ENCODE measurements at places on chromosomes 1 and 21.
A peak's percentile ranks its signal among the peaks of the same experiment; 100 is the strongest.

GRCh38 chr1:107990606-107991005 is 25.6 kb upstream of the VAV3 start:
- DNase-seq: no peak

GRCh38 chr1:151823175-151823574 is 8.4 kb downstream of the RORC start:
- no peak for DNase-seq

DNA sequence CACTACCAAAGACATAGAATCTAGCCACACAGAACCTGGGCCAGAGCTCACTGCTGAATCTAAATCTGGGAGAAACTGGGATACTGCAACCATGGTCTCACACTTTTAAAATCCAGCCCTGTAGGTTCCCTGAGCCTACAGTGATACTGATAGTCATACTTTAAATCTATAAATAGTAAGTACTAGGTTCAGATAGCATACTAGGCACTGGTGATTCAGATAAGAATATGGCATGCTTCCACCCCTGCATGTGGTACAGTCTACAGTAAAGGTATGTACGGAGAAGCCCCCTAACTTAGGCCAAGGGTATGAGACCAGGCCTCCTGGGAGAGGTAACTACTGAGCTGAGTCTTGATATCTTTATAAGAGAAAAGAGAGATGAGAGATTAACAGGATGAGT is 193.3 kb upstream of the HMGB4 start:
- DNase-seq: no peak

DNA sequence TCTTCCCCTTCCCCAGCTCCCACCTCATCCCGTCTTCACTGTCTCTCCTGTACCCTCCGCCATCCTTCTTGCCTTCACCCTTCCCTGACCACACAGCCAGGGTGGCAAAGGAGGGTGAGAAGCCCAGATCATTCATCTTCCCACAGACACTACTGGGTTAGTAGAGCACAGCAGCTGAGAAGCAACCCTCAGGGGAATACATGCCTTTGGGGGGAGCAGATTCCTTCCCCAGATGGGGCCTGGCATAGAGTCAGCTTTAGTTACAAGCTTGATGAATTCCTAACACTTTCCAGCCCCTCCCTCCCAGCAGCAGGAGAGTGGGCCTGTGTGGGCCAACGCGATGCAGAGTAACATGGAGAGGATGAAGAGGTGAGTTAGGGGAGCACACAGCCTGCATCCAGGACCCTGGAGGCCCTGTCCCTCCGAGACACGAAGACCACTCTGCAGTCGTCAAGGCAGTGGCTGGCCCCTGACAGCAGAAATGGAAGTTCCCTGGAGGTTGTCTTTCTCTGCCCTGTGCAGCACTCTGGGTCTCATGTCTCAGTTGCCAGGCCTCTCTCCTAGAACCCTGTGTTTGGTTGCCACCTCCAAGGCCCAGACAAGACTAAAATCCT is 8.8 kb upstream of the BTG2 start:
- no peak for DNase-seq

- no peak for DNase-seq
Measured at GRCh38 chr1:52192436-52192835, 50.5 kb downstream of the ZFYVE9 start.

GRCh38 chr1:158830074-158830677 is 975 bp upstream of the MNDA start:
- no peak for DNase-seq

GRCh38 chr1:230113593-230114236 is 46.7 kb downstream of the GALNT2 start:
- no peak for DNase-seq

DNA sequence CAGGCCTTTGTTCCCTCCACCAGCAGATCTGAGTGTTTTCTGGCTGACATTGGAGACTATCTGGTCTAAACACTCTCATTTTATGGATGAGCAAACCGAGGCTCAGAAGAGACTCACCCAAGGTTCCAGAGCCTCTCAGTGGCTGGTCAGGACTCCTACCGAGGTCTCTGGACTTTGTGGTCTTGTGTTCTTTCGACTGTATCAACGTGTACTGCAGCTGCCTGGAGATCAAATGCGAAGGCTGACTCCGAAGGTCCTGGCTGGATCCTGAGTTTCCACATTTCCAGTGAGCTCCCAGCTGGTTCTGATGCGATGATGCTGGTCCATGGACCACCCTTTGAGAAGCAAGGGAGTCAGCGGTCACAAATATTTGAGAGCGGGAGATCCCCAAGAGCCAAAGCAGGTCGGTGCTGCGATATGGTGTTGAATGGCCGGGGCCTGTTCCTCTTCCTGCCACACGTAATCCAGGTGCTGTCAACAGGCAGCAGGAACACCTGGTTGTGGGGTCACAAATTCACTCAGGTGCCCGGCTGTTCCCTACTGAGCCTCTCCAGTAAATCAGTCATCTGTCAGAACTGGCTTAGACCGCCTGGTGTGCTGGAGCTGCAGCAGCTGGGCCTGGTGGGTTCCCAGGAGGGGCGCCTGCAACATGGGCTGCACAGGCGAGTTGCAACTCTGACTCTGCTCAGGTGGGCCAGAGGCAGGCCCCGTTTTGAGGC is 94.8 kb upstream of the USP24 start:
- DNase-seq: no peak

DNA sequence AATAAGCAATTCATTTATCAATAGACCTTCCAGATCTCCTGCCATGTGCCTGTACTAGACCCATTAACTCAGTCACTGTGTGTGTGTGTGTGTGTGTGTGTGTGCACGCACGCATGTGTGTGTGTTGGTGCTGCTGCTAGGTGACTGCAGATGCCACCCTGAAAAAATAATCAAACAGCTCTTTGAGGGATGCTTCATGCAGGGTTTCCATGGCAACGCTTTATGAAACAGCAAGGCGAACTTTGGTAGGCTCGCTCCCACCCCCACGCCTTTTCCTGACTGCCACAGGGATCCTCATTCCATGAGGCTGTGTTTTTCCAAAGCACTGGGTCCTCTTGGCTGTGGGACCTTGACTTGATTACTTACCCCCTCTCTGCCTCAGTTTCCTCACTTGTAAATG is 94.0 kb downstream of the HMGB4 start:
- no peak for DNase-seq

DNA sequence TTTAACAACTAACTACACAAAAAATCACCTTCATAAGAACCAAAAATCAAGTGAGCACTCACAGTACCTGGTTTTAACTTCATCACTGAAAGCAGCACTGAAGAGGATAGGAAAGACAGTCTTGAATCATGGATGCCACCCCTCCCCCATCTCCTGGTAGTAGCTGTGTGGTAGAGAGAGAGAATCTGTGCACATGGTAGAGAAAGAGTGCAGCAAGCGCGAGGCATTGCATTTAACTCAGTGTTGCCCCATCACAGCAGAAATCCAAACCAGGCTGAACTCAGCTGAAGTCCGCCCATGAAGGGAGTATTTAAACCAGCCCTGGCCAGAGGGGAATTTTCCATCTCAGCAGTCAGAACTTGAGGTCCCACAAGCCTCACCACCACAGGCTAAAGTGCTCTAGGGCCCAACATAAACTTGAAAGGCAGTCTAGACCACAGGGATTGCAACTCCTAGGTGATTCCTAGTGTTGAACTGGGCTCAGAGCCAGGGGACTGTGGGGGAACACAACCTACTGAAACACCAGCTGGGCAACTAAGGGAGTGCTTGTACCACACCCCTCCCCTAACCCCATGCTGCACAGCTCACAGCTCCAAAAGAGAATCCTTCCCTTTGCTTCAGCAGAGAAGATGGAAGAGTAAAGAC is 38.4 kb downstream of the VAV3 start:
- no peak for DNase-seq

DNA sequence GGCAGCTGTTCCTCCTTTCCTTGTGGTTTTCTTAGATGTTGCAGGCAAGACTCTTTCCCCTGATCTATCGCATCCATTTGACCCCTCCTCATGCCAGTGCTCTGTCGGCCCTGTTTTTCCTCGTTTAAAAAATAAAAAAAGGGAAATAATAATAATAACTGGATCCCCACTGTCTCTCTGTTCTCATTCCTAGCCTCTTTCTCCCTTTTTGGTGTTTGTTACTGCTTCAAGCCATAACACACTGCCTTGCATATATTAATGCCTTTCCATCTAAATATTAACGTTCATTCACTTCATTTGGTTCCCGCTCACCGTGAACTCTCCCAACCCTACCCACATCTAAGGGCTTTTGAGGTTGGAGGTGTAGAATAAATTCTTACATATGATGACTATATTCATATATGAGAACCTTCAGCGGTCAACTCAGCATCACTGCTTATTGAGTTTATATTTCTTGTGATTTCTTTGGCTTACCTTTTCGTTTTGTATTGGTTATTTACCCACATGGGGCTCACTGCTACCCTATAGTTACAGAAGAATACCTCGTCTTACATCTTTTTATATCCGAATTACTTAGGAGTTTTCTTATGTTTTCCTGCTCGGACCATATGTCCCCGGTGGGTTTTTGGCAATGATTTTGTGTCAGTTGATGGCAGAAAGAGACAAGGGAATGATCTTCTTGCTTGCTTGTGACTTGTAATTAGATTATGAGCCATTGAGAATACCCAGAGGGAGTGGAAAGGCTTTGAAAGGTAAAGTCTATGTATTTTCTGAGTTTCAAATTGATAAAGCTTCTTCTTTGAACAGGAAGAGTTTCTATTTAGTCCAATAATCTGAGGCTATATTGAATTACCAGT is 805 bp downstream of the ATG4C start:
- no peak for DNase-seq

DNA sequence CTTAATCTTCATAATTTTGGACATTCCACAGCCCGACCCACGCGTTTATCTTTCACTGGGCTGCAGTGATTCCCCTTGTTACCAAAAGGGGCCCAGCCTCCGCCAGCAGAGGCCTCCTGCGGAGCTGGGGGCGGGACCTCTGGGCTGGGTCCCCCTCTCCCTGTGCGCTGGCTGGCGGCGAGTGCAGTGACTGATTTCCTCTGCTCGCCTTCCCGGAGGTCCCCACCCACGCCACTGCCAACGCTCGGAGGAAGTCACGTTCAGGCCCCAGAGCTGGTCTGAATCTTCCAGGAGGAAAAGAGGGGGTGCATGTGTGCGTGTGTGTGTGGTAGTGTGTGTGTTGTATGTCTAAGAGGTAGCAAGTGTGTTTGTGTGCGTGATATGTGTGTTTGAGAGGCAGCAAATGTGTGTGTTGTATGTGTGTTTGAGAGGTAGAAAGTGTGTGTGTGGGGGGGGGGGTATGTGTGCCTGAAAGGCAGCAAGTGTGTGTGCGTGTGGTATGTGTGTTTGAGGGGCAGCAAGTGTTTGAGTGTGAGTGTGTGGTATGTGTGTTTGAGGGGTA is 35.0 kb upstream of the JAK1 start:
- DNase-seq: peak; percentile 26

DNA sequence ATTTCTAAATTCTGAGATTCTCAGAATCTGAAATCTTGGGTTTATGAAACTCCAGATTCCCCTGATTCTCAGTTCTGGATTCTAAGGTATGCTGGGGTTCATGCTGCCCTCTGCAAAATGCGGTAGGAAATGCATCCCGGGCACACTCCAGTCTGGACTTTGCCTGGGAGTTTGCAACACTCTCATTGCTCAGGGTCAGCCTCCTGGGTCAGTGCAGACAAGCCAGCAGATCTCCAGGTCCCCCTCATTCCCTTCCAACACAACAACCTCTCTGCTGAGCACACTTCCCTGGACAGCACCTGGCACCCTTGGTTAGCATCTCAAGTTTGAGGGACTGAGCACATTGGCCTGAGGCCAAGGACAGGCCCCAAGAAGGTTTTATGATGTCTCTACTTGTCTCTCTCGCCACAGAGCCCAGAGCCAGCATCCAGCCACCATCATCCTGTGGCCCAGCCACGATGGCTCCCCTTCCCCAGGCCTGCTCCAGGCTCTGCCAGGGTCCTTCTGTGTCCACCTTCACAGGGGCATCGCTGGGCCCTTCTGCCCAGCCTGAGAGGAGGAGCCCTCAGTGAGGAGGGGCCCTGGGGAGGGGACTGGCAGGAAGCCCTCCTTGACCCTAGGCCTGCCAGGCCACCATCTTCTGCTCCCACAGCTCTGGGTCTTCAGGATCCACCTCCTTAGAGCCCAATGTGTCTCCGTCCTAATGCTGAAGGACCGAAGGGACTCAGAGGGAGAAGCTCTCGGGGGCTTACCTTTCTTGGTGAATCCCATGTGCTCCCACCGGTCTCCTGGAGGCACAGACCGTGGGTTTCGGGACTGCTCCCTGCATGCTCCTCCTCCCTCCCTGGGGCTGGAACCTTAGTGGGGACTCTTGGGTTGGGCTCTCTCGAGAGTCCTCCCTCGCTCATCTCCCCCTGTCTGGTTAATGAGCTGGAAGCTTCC is 550.7 kb downstream of the PTPRU start:
- DNase-seq: no peak

DNA sequence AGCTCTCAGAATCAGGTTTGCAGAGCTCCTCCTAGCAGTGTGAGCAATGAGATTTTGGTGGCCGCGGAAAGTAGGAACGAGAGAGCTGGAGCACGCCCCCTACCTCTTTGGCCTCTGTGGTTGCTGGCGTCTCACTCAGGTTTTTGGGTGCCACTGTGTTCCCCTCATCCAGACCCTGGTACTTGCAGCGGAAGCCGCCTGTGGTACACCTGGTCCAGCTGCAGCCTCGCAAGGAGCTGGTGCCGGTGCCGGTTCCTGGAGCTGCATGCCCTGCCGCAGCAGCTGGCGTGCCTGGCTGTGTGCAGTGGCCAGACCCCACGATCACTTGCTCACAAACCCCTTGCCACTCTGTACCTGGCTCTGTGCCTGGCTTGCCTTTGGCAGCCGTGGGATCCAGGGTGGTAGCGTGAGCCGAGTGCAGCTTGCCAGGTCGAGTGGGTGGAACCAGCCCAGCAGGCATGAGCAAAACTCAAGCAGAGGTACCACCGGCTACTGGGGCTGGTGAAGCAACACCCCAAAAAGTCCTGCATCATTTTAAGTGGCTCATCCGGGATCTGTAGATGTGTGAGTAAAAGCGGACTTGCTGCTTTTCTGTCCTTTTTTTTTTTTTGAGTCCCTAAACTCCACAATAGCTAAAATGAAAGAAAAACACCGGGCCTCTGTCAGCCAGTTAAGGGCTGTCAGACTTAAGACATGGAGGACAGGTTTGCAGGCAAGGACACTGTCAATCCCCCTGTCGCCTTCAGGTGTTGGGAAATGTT is 844.9 kb downstream of the KCNT2 start:
- no peak for DNase-seq

GRCh38 chr1:47783638-47784496 is 213.3 kb downstream of the TRABD2B start:
- DNase-seq: no peak

DNA sequence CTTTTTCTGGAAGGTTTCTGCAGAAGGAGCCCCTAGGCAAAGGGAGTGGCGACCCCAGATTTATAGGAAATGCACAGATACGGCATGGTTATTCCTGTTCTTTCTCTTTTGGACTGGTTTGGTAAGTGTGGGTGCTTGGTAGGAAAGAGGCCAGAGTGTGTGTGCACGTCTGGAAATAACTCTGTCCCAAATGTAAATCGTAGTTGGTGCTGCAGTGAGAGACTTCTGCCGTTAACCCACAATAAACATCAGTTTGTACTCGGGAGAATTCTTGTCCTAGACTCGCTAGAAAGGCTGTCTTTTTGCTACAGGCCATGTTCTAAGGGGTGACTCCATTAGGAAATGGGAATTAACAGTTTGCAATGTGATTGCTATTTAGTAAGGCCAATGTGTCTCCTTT is 779 bp downstream of the SLC44A3 start:
- no peak for DNase-seq

GRCh38 chr1:33146003-33146402 is 35.8 kb downstream of the TRIM62 start:
- DNase-seq: no peak

Measured in stimulated activated CD4-positive, alpha-beta T cell treated with anti-CD3 and anti-CD28 coated beads, TNF-alpha, amount 100 ng/mL, for 1 hour (primary cell).